ENCODE measurements at places on chromosomes 6 and 20.

DNA sequence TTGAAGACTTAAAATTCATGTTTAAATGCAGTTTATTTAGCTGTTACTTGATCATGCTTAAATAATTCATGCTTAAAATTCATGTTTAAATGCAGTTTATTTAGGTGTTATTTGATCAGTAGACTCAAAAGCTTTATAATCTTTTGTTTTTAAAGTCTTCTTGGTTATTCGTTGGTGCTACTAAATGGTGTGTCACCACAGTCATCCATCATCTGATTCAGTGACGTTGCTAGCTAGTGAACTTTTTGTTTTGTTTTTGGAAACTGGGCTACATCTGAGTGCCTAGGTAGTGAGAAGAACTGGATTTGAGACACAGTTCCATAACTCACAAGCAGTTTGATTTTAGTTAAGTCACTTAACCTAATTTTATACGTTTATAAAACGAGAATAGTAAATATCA lies 20.9 kb downstream of the SCAF8 start:
- DNase-seq, result no peak

DNA sequence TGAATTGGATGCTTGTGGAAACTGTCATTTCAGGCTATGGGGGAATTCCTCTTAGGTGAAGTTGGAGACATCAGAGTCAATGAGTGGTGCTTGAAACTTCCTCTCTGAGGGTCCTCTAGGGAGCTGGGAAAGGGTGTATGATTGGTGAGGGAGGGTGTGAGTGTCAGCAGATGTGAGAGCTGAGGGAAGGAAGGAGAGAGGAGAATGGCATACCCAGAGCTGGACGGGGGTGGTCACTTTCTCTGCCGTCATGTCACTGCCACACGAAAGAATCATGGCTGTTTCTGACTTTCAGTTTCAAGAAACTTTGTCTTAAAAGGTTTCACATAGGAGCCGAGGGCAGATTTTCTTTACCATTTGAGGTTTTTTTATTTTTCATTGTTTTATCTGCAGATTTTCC lies 50.3 kb downstream of the DEK start:
- DNase-seq, result no peak

DNA sequence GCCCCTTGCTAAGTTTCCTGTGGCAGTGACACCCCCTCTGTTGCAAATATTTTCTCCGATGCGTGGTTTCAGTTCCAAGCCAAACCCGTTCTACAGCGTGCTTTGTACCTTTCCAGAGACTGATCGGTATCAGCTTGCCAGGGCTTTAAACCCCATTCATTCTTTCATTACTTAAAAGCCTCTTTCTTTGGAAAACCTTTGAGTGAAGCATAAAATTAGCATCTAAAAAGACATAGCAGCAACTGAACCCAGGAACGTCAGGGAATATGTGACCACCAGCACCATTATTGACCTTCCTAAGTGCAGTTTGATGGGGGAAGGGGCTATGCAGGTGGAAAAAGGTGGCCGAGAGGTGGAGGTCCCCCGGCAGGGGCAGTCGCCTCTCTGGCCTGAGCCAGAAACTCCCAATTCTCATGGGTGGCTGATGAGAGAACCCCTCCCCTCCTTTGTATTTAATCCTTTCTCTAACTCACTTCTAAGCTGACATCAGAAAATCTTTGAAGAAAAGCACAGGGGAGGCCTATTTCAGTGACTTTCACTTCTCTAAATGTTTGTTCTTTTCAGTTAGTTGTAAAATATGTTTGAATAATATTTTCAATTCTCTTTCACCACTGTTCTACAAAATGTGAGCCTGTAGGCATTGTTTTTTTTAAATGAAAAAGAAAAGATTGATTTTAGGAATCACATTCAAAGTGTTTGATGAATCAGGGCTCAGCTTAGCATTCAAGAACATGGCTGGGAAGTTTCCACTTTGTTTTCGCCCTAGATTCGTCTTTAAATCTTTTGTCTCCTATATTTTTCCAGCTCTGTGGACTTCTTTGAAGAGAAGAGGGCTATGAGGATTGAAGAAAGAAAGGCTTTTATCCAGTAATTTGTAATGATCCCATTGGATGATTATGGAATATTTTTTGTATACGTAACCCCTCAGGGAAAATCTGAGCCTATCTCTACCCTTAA lies 89.2 kb downstream of the RSPH3 start:
- no peak for DNase-seq

GRCh38 chr6:119034827-119035458 lies 43.5 kb downstream of the FAM184A start:
- no peak for DNase-seq

DNA sequence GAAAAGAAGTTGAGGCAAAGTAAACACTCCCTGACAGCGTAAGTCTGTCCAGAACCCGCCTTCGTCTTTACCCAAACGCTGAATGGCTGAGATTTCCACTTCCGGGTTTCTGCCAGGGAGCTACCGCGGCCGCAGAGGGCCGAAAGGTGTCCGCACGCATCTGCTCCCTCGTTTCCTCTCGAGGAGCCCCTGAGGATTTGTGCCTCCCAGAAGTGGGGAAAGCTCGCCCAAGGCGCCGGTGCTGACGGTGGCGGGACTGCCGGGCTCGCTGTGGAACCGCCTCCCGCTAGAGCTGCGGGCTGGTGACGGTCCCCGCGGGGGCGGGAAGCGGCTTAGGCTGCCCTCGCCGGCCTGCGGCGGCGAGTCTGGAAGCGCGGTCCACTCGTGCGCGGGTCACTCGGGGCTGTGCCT lies 1760.2 kb upstream of the DEFB115 start:
- peak; percentile 77 for DNase-seq

DNA sequence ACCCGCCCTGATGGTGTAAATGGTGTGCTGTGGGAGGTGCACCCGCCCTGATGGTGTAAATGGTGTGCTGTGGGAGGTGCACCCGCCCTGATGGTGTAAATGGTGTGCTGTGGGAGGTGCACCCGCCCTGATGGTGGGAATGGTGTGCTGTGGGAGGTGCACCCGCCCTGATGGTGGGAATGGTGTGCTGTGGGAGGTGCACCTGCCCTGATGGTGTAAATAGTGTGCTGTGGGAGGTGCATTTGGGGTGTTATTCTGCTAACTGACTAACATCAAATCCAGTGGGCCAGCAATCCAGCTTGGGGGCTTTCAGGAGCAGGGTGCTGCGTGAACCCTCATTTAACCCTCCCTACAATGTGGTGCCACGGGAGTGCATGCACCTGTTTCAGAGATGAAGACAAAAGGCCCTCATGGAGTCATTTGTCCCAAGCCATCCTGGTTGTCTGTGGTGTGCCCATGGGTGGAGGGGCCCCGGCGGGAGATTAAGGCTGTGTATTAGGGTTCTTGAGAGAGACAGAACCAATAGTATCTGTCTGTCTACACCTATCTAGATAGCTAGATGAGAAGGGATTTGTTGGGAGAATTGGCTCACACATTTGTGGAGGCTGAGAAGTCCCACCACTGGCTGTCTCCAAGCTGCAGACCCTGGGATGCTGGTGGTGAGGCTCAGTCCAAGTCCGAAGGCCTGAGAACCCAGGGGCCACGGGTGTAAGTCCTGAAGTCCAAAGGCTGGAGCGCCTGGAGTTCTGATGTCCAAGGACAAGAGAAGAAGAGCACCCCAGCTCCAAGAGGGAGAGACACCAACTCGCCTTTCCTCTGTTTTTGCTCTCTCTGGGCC lies 39.2 kb downstream of the TMEM242 start:
- peak; percentile 67 for DNase-seq

DNA sequence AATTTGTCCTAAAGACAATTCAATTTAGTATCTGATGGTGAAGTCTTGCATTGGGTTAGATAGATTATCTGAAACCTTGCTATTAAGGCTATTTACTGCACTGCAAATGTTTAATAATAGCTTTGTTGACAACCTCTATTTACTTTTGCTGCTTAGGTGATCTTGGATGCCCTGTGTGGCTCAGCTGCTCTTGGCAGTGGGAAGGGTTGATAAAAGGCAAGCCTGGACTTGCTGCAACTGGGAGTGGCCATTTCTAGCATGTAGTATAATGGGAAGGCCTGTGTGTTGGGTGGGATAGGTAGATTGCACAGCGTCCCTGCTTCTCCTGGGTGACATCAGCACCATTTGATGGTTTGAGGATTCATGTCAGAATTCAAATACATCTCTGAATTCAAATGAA lies 49.1 kb downstream of the ARMC2 start:
- DNase-seq, result no peak

GRCh38 chr6:18363746-18364145 lies 23.4 kb upstream of the RNF144B start:
- no peak for DNase-seq

GRCh38 chr20:3106658-3107463 lies 22.3 kb upstream of the AVP start:
- DNase-seq, result no peak

GRCh38 chr6:41538556-41539182 lies 7.5 kb upstream of the FOXP4 start:
- no peak for DNase-seq

DNA sequence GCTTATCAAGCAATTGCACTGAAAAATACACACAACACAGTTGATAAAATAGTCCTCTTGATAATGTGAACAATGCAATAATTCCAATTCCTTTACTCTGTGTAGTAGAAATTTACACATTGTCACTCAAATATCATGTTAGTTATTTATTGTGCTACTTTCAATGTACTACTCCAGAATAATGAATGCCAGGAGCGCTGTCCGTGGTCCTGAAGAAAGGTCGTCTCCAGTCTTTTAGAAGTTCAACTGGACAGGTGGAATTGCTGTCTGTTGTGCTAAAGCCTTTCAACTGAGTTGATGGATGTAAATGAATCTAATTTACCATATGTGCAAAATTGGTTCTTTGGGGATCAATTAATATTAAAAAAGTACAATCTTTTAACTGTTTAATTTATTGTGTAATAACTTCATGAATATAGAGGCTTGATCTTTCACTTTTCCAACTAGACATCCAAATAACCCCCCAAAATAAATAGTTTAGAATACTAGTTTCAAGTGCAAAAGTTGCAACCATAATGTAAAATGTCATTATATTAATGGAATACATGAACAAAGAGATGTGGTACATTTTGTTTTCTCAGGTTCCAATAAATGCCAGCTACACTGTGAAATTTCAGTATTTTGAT lies 3.2 kb downstream of the GRIK2 start:
- DNase-seq, result peak; percentile 85

DNA sequence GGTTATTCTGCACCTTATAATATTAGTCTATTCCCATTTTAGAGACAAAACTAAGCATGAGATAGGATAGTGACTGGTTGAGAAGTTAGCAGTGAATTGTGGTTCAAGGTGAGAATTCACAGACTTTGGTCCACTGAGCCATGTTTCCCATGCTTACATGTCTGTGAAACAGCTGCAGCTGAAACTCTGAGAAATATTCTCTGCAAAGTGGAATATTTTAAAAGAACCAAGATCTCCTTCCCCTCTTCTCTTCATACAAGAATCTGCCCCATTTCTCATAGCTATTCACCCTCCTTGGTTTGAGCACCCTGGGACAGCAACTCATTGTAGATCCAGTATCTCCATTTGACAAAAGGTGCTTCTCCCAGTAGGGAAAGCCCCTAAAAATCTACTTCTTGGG lies 70.2 kb upstream of the TMEM170B start:
- DNase-seq, result no peak

GRCh38 chr20:11117808-11118528 lies 444.2 kb upstream of the JAG1 start:
- no peak for DNase-seq
